ENCODE measurements at places on chromosomes 6 and 20.

GRCh38 chr20:40467703-40468411 lies 221.2 kb downstream of the MAFB start:
- DNase-seq, result no peak

- DNase-seq, result no peak
Measured at GRCh38 chr20:6852478-6852877, 85.0 kb downstream of the BMP2 start.

- no peak for DNase-seq
Measured at GRCh38 chr6:76633259-76633658, 560.8 kb upstream of the IMPG1 start.

GRCh38 chr6:16265351-16266341 lies 27.3 kb downstream of the GMPR start:
- DNase-seq, result no peak

- DNase-seq, result peak; percentile 61
Measured at GRCh38 chr6:163780994-163781393, 366.5 kb downstream of the QKI start.

GRCh38 chr6:37761554-37762271 lies 57.8 kb upstream of the ZFAND3 start:
- DNase-seq, result no peak

DNA sequence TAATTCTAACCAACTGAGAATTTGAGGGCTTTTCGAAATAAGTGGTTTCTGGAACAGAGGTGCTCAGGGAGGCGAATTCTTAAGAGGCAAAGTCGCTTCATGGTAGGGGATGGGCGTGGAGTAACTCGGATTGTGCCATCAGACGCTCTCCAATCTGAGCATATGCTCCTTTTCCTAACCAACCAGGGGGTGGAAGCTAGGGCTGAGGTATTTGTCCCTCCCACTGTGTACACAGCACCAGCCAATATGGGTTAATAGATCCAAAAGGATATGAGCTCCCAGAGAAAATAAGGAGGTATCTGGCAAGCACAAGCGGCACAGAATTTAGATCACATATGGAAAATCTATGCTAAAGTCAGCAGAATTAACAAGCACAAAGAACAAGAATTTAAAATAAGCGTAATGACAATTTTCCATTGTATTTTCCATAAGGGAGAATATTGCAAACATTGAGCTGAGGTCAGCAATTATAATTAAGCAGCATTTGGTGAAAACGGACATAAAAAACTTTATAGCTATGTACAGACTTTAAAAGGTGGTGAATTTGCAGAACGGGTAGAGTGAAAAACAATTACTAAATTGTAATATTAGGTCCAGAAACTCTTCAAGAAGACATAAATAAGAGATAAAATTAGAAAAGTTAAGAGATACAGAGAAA lies 55.0 kb upstream of the PHACTR1 start:
- no peak for DNase-seq

- DNase-seq, result peak; percentile 43
Measured at GRCh38 chr6:74404366-74404765, 708.4 kb downstream of the CD109 start.
